ENCODE measurements at places on chromosomes 3 and 15. TPM values are rescaled to one million over a fixed set of nuclear protein-coding genes. Genes with fewer than 3 reads are reported as not detected.

The SNX22 gene
- total RNA-seq: 0.90 TPM

The HCLS1 gene
- not detected for total RNA-seq

The MYZAP gene
- total RNA-seq: 0.74 TPM

The PDE12 gene
- 17.3 TPM for total RNA-seq

The IL5RA gene
- total RNA-seq: not detected

The BNIP2 gene
- 63.9 TPM for total RNA-seq

The LRRIQ4 gene
- total RNA-seq: not detected
